ENCODE measurements at places on chromosomes 2 and 18.

GRCh38 chr2:67667054-67667908 lies 270.1 kb downstream of the ETAA1 start:
- no peak for DNase-seq

DNA sequence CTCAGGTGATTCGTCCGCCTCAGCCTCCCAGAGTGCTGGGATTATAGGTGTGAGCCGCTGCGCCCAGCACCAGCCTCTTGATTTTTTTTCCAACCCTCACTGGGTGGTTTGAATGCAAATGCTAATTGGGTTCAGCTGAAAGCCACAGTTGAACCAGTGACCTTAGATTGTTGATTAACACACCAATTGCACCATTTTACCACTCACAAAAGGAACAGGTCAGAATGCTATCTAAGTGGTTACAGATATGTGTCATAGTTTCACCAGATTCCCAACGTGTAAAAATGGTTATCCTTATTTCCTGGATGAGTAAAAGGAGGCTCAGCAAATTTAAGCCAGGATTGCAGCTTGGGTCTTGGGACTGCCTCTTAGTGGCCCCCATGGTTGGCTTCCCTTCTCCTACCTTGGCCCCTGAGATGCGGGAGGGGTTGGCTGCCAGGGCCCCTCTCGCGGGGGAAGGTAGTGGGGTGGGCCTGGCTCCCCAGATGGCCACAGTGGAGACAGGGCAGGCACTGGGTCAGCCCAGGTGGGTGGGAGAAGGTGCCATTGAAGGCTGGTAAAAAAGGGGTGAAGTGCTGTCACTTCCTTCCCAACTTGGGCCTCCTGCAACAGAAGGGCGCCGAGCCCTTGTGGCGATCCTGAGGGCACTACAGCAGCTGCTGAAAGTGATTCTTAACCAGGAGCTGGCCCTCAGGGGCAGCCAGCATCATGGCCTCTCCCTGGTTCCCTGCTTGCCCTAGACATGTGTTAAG lies 164.9 kb upstream of the HAAO start:
- DNase-seq = peak; percentile 85

GRCh38 chr2:95058989-95059641 lies 33.6 kb downstream of the MAL start:
- DNase-seq = no peak

DNA sequence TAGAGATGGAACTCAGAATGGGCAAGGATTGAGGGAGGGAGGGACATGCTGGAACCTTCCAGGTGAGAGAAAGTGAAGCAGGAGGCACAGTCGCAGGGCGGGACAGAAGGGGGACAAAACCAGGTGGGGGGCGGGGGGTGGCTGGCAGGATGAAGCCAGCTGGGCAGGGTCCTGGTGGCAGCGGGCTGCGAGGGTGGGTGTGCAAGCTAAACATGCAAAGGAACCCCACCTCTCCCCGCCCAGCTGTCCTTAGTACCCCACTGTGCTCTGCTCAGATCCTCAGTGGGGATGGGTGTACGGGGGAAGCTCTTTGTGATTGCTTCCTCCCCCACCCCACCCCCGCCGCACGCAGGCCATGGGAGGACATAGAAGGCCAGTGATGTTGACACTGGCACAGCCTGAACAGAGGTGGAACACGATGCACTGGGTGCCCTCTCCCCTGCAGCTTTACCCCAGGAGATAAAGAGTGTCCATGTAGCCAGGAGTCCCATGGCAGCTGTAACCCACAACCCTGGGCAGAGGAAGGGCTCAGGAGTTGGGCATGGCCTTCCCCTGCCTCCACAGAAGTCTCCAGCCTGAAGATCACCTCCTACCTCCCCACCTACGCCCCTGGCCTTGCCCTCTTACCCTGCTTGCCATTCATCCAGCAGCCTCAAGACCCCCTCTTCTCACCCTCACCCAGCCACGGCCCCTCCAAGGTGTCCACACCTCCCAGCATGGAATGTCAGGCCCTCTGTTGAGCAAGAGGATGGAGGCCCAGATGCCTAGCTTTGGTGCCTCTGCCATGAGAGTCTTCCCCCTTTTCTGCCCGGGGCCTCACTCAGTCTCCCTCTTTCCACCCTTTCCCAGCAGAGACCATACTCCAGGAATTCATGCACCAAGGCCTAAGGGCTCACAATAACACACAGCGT lies 206.6 kb downstream of the ZBTB7C start:
- DNase-seq = no peak

DNA sequence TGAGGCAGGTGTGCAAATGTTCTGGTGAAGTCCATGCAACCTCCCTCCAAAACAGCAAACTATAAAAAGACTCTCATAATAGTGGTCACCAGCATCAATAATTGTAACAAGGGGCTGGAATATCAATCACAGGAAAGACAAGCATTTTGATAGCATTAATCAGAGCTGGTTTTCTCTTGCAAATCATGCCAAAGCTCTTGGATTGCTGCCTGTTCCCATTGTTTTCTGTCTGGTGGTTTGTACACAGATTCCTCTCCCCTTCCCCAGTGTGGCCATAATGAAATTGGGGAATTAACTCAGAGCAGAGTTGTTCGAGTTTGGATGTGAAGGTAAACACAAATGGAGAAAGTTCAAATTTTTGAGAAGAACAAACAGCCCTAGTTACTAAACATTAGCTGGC lies 134.2 kb downstream of the CDCA7 start:
- DNase-seq = no peak

- DNase-seq = no peak
Observed at GRCh38 chr2:179302764-179303571, 38.3 kb upstream of the SESTD1 start.

DNA sequence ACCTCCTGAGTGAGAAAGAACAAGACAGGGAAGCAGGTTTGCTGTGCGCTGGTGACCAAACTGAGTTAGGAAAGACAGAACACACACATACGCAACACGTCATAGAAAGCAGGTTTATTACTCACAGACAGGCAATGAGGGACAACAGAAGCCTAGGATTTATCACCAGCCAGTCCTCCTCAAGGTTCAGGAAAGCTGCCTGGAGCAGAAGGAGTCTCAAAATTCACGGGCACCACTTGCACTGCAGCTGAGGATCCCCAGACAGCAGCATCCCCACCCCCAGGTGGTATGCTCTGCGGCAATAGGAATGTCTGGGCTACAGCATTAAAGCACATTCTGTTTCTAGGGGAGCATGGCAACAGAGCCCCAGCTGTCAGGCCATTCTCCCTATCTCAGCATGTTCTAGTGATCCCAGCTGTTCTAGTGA lies 284.4 kb upstream of the RGPD4 start:
- DNase-seq = no peak

GRCh38 chr2:232330068-232330999 lies 48.2 kb upstream of the ALPP start:
- peak; percentile 92 for DNase-seq

GRCh38 chr2:18055290-18055689 lies 176.8 kb downstream of the KCNS3 start:
- no peak for DNase-seq

- peak; percentile 74 for DNase-seq
Observed at GRCh38 chr2:41283079-41283775, 764.6 kb upstream of the PKDCC start.

DNA sequence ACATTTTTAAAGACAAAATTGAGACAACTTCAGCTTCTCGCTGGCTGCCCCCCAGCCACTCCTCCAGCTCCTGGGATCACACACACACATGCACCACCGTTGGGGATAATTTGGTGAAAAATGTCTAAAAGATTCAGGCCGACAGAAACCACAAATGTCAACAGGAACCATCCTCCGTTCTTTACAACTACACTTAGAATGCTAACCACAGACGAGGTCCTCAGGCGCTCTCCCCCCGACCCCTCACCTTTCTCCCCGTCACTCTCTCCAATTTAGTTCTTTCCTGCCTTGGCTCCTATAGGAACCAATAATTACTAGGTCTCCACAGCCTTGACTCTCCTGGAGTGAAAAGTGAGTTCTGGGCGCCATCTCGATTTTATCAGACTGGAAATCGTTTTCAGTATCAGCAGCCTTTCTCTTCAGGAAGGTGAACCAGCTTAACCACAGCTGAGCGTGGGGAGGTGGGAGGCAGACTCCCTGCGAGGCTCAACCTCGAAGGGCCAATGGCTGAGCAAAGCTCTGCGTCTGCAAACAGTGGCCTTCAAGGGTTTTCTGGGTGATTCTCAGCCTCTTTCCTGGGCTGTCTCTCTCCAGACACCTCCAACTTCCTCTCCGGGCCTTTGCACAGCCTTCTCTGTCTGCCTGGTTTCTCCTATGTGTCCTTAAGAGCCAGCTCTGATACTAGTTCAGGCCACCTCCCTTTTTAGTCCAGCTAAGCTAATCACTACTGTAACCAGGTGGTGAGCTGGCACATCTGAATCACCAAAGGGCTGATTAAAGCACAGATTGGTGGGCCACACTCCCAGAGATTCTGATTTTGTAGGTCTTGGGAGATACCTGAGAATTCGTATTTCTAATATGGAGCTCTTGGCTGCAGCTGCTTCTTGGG lies 115.7 kb upstream of the COPS8 start:
- no peak for DNase-seq

DNA sequence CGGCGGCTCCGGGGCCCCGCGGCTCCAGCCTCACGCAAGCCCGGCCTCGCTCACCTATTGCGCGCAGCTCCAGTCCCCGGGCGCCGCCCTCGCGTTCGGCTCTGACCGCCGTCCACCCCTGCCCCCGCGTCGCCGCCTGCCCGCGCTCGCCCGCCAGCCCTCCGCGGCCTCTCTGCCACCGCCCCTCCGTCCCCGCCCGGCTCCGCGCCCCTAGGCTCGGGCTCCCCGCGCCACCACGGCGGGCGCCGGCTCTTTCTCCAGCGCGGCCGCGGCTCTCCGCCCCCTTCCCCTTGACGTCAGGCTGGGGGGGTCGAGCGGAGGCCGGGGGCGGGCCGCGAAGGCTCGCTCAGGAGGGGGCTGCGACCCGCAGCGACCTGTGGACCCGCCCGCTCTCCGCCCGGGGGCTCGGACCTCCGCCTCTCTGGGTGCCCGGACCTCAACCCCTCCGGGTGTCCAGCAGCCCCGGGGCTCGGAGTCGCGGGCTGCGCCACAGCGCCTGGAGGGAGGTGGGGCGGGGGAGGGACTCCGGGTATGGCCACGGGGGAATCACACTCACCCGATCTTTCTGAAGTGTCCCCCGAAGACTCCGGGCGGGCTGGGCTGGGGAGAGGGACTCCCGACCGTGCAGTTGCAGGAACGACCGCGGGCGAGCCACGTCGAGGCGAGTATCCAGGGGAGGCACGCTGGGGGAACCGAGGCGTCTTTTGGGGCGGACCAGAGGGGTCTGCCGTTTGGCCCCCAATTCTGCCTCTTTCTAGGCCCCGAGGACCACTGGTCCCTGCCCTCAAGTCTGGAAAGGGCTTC lies at the start of gene SEMA4C:
SEMA4C (minus strand) TSS at position 259 of the 804 bp plus-strand sequence. CDS start 2,194 bp downstream, outside the sequence.
- peak; percentile 23 for DNase-seq

- DNase-seq = no peak
Observed at GRCh38 chr2:98771264-98771663, 40.3 kb upstream of the MGAT4A start.

DNA sequence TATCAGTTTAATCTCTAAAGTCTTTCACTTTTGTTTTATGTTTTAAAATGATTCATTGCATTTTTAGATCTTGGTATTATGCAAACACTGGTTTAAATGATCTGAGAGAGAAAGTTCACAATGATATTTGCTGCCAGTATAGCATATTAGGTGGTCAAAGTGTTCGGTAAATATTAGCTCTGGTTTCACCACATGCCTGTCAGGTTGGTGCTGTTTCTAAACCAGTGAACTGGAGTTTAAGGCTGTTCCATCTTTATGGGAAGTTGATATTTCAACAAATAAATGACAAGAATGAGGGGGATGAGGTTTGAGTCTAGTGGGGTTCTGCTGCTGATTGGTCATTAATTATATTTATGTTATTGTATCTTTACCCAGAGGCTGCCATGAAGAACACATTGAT lies 436.4 kb downstream of the DCDC2C start:
- DNase-seq = no peak

DNA sequence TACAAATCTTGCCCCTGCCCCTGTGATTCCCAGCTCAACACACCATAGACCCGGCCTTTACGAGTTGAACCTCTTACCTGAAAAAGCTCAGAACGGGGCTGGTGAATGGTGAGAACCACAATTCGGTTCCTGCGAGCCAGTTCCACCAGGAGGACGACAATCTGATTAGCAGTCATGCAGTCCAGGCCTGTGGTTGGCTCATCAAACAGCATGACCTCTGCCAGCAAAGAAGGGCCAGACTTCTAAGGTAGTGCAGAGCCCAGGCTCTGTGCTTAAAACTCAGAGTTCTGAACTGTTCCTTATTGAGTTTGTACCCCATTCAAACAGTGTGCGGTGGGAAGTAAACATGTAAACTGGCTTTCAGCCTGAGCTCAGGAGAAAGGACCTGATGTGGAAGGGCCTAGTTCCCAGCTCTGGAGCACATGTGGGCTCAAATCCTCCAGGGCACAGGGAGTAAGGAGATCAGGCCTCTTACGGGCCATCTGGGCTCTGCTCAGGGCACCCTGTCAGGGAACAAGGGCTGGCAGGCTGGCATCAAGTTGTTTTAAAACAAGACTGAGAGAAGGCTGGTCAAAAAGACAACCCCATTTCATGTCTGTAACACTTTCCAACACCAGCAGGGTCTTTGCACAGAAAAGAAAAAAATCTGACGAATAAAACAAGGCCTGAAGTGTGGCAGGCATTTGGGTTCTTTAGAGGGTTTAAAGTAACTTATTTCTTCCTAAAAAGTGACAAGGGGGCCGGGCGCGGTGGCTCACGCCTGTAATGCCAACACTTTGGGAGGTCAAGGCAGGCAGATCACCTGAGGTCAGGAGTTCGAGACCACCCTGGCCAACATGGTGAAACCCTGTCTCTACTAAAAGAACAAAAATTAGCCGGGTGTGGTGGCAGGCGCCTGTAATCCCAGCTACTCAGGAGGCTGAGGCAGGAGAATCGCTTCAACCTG lies 12.1 kb downstream of the ABCG5 start:
- DNase-seq = no peak

- DNase-seq = peak; percentile 38
Observed at GRCh38 chr18:68662754-68663153, 52.2 kb downstream of the TMX3 start.

DNA sequence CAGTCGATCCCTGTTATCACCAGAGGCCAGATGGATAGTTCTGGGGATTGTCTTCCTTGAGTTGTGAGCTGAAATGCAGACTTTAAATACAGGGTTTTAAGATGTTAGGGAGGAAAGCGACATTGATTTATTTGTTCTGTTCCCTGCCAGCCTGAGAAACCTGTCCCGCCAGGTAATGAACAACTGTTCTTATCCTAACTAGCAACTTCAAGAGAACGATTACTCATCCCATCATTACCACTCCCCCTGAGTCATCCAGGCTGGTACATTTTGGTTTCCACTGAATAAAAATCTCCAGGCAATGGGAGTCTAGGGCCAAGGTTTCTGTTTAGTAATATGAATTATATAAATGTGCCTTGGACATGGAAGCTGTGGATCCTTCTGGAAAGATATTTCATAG lies 131.2 kb downstream of the LYPD6B start:
- peak; percentile 80 for DNase-seq

GRCh38 chr2:29920631-29921559 lies 491 bp downstream of the ALK start:
- DNase-seq = no peak

- DNase-seq = peak; percentile 56
Observed at GRCh38 chr2:159773426-159773825, 24.6 kb downstream of the CD302 start.

DNA sequence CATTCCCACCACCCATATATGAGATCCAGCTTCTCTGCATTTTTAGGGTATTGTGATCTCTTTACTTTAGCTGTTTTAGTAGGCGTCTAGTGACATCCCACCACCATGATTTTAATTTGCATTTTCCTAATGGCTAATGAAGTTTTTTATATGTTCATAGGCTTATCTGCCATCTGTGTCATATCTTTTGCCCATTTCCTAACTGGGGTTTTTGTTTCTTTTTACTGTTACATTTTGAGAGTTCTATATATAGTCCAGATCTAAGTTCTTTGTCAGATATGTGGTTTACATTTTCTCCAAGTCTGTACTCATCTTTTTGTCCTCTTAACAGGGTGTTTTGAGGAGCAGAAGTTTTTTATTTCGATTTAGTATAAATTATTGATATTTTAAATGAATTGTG lies 39.6 kb downstream of the PTPN2 start:
- DNase-seq = no peak
